Activated CD4-positive, alpha-beta T cell treated with anti-CD3 and anti-CD28 coated beads, Interleukin-2, amount 50 U/mL, for 1 hour (primary cell): ENCODE measurements at places on chromosomes 13 and 19.

DNA sequence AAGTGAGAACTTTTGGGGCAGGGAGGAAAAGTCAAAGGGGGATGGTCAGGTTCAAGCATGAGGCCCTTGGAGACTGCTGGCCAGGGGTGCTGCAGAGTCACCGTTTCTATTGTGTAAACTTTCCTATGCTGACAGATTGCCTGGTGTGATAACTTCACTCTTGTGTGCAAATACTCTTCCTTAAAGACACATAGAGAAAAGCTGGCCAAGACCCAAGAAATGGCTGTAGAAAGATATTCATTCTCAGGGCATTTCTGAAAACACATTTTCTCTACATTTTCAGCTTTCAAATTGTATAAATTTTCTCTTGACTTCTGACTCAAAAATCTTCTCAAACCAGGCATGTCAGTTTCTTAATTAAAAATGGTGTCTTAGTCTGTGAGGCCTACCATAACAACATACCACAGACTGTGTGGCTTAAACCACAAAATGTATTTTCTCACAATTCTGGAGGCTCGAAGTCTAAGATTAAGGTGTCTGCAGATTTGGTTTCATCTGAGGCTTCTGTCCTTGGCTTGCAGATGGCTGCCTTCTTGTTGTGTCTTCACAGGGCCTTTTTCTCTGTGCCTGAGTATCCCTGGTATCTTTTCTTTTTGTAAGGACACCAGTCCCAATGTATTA, 304.5 kb downstream of the KCNRG start:
- no peak for DNase-seq

DNA sequence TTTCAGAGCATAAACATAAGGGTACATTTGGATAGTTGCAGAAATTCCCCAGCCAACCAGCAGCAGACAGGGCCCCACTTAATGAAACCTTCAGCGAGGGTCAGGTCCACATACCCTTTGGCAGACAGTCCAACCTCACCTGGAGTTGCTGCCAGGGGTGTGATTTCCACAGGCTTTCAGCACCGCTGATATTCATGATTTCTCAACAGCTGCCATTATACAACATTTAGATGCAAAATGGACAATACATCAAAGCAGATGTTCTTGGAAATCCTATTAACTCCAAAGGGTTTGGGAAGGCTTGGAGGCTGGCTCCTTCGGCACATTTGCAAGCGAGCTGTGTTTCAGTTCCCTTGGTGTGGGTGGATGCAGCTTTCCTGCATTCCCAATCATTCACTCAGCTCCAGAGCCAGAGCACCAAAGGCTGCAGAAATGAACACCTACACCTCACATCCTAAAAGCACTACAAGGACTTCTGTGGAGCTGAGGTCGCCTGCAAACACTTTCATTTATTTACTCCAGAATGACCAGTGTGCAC, 147.2 kb upstream of the VSTM2B start:
- DNase-seq: no peak

DNA sequence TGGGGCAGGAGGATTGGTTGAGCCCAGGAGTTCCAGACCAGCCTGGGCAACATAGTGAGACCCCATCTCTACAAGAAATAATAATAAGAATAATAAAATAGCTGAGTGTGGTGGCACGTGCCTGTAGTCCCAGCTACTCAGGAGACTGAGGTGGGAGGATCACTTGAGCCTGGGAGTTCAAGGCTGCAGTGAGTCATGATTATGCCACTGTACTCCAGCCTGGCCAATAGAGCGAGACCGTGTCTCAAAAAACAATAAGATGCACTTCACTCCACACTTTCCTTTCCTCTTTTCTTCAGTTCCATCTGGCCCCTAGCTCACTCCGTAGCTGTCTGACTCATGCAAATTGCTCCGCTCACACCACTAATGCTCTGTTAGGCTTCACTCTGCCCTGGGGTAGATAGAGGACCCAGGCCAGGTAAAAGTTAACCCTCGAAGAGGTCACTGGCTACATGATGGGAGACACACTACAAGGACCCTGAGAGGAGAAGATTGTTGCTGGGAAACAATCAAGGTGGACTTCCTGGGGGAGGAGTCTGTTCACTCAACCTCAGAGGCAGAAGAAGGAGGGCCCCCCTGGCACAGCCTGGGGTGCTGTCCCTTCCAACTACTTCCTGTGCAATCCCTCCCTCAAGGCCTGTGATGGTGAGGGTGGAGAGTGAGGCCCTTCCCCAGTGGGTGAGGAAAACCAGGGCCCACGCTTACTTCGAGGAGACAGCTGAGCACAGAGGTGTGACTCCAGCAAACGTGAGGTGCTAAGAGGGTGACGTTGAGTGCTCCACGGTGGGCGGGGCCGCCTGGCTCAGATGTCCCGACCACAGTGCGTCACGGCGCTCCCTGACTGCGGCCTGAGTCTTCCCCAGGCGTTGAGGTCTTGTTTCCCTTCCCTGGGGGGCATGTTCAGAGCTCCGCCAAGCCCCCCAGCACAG, 8.8 kb upstream of the TNFSF9 start:
- peak; percentile 51 for DNase-seq

DNA sequence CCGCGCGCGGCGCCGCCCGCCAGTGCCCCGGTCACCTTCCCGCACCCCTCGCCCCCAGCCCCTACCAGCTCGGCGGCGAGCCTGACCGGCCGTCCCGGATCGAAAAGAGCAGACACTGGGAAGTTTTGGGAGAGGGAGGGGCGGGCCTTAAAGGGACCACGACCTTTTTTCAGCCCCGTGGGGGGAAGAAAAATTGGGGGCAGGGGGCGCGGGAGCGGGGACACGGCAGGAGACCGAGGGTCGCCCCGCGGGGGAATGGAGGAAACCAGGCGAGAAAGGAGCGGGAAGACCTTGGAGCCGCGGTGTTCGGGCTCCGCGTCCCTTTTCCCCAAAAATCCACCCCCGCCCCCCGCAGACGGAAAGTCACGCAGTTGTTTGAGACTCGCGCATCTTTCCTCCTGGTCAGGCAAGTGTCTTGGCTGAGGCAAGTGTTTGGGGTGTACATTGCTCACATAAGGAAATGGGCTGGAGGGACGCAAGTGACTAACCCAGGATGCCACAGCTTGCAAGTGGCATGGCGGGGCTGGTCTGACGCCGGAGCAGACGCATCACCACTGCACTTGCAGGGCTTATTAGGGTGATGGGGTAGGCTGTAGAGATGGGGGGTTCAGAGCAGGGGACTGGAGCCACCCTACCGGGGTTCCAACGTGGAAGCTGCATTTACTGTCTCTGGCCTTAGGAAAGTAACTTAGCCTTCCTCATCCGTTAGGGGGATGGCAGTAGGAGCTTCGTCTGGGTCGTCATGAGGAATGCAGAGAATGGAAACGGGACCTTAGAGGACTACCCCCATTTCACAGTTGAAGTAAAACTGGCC, 2.7 kb upstream of the HNRNPL start:
- DNase-seq: peak; percentile 64

GRCh38 chr19:51708811-51709210, 15.0 kb downstream of the HAS1 start:
- no peak for DNase-seq

- peak; percentile 55 for DNase-seq
Measured at GRCh38 chr13:46295491-46296114, 83.9 kb downstream of the LRRC63 start.

DNA sequence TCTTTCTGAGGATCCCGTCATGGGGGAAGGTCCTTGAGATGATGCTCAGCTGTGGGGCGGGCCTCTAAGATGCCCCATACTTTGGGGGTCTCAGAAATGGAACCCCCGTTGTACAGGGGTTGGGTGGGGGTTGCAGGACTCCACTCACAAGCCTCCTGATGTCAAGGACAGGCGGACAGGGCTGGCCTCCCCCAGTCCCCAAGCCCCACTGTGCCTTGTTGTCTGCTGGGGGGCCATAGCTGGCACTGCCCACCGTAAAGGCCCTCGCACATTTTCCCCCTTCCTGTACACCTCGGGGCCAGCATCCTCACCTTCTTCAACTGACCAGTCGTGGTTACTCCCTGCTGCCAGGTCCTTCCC, 2.7 kb downstream of the SNAPC2 start:
- DNase-seq: no peak

- DNase-seq: no peak
Measured at GRCh38 chr13:100362781-100363180, 225.8 kb downstream of the GGACT start.

GRCh38 chr19:19461306-19461670, 54.1 kb downstream of the TSSK6 start:
- no peak for DNase-seq

GRCh38 chr13:109480011-109480955, 306.1 kb downstream of the IRS2 start:
- DNase-seq: no peak

GRCh38 chr19:1076951-1077350, 10.0 kb downstream of the ARHGAP45 start:
- peak; percentile 91 for DNase-seq

DNA sequence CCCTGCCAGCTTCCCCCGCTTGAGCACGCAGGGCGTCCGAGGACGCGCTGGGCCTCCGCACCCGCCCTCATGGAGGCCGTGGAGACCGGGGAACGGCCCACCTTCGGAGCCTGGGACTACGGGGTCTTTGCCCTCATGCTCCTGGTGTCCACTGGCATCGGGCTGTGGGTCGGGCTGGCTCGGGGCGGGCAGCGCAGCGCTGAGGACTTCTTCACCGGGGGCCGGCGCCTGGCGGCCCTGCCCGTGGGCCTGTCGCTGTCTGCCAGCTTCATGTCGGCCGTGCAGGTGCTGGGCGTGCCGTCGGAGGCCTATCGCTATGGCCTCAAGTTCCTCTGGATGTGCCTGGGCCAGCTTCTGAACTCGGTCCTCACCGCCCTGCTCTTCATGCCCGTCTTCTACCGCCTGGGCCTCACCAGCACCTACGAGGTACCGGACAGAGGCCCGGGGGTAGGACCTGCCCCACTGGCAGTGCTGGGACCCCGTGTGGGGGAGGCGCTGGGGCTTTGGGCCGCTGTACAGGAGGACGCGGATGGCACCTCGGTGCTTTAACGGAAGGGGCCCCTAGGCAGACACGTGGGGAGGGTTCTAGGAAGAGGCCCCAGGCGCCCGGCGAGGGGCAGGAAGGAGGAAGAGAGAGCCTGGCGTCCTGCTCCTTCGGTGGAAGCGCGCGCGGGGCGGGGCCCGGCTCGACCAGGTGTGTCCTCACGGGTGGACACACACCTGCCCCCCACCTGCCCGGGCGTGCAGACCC, 681 bp downstream of the SLC5A5 start:
- DNase-seq: no peak

- no peak for DNase-seq
Measured at GRCh38 chr13:27679896-27680295, 58.2 kb downstream of the POLR1D start.

GRCh38 chr13:40668335-40668734, 1.9 kb upstream of the FOXO1 start:
- DNase-seq: peak; percentile 23

- DNase-seq: no peak
Measured at GRCh38 chr19:31717269-31717923, 368.2 kb upstream of the TSHZ3 start.

- no peak for DNase-seq
Measured at GRCh38 chr19:42291435-42291810, 10.5 kb upstream of the PRR19 start.

- DNase-seq: no peak
Measured at GRCh38 chr19:9128171-9128570, 1.4 kb upstream of the OR7G3 start.
